GM23248 (cell line): ENCODE measurements at places on chromosomes 12 and 14. TPM values are rescaled to one million over a fixed set of nuclear protein-coding genes. Genes with fewer than 3 reads are reported as not detected.

Gene RPGRIP1
- not detected in 2 replicates for total RNA-seq

Gene WIF1
- not detected in 2 replicates for total RNA-seq

DNA sequence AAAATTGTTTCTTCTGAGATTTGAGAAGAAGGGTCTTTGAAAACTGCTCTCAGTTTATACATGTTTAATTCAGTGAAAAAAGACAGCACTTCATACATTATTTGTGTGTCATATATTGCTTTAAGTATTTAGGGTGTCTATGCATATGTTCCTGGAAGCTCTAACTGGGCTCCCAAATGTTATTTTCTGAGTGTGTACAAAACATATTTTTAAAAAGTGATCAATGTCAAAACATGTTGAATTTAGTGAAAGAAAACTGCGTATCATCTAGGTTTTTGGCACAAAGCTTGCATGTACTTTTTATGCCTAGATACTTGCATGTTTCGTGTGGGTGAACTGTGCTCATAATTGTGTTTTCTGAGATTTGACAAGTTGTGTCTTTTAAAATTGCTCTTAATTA, 81.6 kb downstream of the ASCL4 start:
- no peak overlapping the region for H3K4me3 ChIP-seq
- no peaks in the 10 kb centered on the region for H3K36me3 ChIP-seq
- no peak for DNase-seq
- H3K27ac ChIP-seq = no peak overlapping the region

- H3K4me3 ChIP-seq = no peak overlapping the region
- no peaks in the 10 kb centered on the region for H3K4me1 ChIP-seq
- DNase-seq = no peak
- H3K27ac ChIP-seq = no peak overlapping the region
Measured at GRCh38 chr12:89327486-89328094, 24.7 kb downstream of the DUSP6 start.

DNA sequence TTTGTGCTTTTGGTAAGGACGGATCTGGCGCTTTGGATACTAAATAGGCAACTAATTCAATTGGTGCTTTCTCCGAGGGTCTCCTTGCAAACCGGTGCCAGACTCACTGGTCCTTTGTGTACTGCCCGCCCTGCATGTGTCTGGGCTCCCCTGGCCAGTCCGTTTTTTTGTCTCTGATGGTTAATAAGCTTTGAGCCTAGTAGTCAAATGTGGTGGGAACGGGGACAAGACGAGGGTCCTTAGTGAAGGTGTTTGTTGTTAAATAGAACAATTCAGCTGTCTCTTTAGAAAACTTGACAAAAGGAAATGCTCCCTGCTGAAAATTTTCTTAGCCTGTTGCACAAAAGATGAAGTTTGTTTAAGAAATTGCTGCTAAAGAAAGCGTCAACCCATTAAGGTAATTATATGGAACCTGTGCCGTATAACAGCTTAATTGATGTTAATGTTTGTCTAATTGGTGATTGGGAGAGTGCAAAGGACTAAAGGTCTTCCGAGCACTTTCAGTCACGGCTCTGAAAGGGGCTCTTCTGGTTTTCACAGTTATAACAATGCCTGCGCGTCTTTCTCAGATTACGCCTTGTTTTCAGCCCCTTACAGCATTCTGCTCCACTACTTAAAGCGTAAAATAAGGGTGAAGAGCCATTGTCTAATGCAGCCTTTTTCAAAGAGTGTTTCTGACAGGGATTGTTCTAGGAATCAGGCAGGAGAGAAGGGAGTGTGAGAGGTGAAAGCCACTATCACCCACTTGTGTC, 537.4 kb downstream of the PRKD1 start:
- H3K36me3 ChIP-seq = no peaks in the 10 kb centered on the region
- H3K4me3 ChIP-seq = peak overlapping the region; percentile 38
- DNase-seq = no peak
- H3K27me3 ChIP-seq = no peaks in the 10 kb centered on the region

- no peaks in the 10 kb centered on the region for H3K4me1 ChIP-seq
- H3K27me3 ChIP-seq = no peaks in the 10 kb centered on the region
- no peak overlapping the region for H3K4me3 ChIP-seq
- no peak overlapping the region for H3K27ac ChIP-seq
- H3K36me3 ChIP-seq = no peaks in the 10 kb centered on the region
Measured at GRCh38 chr12:128864516-128865186, 11.4 kb downstream of the GLT1D1 start.

DNA sequence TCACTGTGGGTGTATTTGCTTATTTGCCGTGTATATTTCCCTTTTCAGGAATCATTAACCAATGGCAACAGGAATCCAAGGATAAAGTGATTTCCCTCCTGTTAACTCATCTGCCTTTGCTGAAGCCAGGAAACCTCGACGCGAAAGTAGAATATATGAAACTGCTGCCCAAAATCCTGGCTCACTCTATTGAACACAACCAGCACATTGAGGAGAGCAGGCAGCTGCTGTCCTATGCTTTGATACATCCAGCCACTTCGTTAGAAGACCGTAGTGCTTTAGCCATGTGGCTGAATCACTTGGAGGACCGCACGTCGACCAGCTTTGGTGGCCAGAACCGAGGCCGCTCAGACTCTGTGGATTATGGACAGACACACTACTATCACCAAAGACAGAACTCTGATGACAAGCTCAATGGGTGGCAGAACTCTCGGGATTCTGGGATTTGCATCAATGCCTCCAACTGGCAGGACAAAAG, 135.1 kb downstream of the SAMD4A start:
- no peak overlapping the region for H3K4me3 ChIP-seq
- H3K36me3 ChIP-seq = no peaks in the 10 kb centered on the region
- peaks cover 14% of the 10 kb centered on the region for H3K4me1 ChIP-seq
- H3K27me3 ChIP-seq = no peaks in the 10 kb centered on the region

GRCh38 chr14:61932974-61933373, 170.8 kb downstream of the SNAPC1 start:
- peaks cover 19% of the 10 kb centered on the region for H3K4me1 ChIP-seq
- 0 out of 2 replicates have a peak, but pooled peaks cover 7% of the 10 kb centered on the region for H3K27me3 ChIP-seq
- no peak for DNase-seq
- no peak overlapping the region for H3K27ac ChIP-seq
- H3K4me3 ChIP-seq = no peak overlapping the region
- H3K36me3 ChIP-seq = no peaks in the 10 kb centered on the region

- H3K36me3 ChIP-seq = no peaks in the 10 kb centered on the region
Measured at GRCh38 chr12:113422030-113422885, at the start of gene SDSL. TSS of gene SDSL (plus strand) at chr12:113422380. CDS start at chr12:113427983, 5,603 bp downstream.

GRCh38 chr14:106436310-106436905, 910.0 kb downstream of the TMEM121 start:
- peak; percentile 9 for DNase-seq
- H3K36me3 ChIP-seq = no peaks in the 10 kb centered on the region
- H3K27ac ChIP-seq = no peak overlapping the region
- H3K27me3 ChIP-seq = no peaks in the 10 kb centered on the region
- H3K4me1 ChIP-seq = no peaks in the 10 kb centered on the region

DNA sequence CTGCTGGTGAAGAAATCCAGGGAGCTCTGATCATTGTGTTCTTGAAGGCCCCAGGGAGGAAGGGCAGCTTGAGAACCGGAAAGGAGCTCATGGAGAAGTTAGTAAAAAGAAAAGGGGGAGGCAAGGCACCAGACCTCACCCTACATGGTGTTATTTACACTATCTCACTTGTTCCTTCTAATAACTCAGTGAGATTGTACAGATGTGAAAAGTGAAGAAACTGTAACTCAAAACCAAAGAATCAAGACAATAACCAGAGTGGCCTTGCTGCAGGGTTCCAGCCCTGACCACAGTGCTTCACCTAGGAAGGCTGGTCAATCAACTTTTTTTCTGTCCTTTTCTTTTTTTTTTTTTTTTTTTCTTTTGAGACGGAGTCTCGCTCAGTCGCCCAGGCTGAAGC, 353.6 kb downstream of the TMTC2 start:
- no peaks in the 10 kb centered on the region for H3K27me3 ChIP-seq
- no peak for DNase-seq
- peaks cover 6% of the 10 kb centered on the region; the same call in 1 of the 2 replicates for H3K4me1 ChIP-seq
- H3K4me3 ChIP-seq = no peak overlapping the region
